ENCODE measurements at places on chromosomes 7 and 10.

- DNase-seq, result no peak
These were observed 17.0 kb downstream of the ITIH5 start for GRCh38 chr10:7649673-7650300.

GRCh38 chr7:71776726-71777125, 635.4 kb downstream of the CALN1 start:
- DNase-seq, result no peak

GRCh38 chr10:69375307-69376151, 41.2 kb downstream of the TACR2 start:
- no peak for DNase-seq

DNA sequence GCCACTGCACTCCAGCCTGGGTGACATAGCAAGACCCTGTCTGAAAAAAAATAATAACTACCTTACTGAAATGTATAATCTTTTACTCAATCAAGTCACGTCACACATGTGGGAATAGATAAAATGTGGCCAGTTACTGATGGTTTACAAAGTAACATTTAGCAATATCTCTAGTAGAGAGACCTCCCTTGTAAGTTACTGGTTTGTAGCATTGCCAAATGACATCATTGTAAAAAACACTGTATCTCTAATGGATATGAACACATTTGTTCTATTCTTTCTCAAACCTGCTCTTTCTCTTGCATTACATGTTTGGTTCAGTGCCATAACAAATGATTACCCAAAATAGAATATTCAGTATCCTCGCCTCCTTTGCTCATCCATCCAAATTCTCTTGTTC, 18.8 kb downstream of the TET1 start:
- no peak for DNase-seq

DNA sequence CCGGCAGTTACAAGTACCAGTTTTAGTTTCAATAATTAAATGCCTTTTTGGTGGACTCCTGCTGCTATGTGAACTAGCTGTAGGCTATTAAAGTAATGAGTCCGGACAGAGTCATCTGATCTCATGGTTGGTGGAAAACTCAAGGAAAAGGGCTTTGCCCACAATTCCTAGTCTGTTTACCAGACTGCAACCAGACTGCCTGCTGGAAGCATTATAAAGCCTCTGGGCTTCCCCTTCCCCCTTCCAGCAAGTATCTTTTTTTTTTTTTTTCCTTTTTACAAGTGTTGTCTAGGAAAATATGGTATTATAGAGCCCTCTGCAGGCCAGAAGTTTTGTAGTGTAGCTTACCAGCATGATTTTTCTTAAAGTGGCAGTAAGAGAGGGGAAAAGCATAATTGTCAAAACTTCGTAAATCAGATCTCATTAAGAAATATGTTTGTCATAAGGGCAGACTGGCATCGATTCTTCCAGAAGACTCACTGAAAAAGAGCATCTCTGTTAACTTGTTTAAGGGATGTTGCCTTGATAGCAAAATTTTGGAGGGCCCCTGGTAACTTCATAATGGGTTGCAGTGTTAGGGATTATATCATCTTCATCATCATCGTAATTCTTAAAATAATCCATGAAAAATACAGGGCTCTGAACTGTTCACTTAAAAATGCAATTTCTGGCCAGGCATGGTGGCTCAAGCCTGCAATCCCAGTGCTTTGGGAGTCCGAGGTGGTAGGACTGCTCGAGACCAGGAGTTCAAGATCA, 181.3 kb downstream of the TAX1BP1 start:
- DNase-seq, result no peak

GRCh38 chr7:108824840-108825580, 255.3 kb downstream of the DNAJB9 start:
- DNase-seq, result no peak

GRCh38 chr10:89879121-89879520, 177.7 kb downstream of the KIF20B start:
- no peak for DNase-seq

- DNase-seq, result no peak
These were observed 75.2 kb downstream of the CLEC2L start for GRCh38 chr7:139598642-139599041.

DNA sequence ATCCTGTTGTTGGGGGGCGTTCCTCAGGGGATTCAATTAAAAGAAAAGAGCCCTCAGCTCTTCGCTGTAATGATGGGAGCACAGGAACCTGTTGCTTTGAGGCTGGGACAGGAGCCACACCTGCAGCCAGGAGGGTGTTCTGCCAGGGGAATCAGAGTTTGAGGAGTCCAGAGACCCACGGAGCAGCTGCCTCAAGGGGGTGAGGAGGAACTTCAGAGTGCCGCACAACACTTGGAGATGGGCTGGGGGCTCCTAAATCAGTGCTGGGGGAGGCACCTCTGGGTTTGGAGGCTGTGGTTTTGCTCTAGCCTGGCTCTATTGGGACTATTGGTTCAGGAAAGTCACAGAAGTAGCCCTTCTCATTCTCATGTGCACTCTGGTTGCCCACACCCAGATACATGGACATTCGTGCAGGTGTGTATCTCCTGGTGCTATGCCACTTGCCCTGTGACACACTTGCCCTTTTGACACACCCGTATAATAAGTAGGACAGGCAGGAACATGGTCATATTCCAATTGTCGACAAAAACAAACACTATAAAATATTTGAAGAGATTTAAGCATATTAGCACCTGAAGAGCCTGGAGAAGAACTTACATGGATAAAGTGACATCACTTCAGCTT, 98.1 kb downstream of the PTPN20 start:
- no peak for DNase-seq

GRCh38 chr10:112374724-112375541, 1.0 kb downstream of the ACSL5 start:
- no peak for DNase-seq

GRCh38 chr7:56105508-56105907, 768 bp downstream of the CHCHD2 start:
- peak; percentile 69 for DNase-seq

GRCh38 chr7:73869011-73869798, 8.2 kb downstream of the TMEM270 start:
- no peak for DNase-seq

- no peak for DNase-seq
These were observed at the start of gene CALHM1 for GRCh38 chr10:103458720-103459119. Gene CALHM1 (minus strand): TSS chr10:103458900. CDS start chr10:103458751, 149 bp downstream.

GRCh38 chr7:85115006-85115405, 71.8 kb downstream of the SEMA3D start:
- DNase-seq, result no peak

- no peak for DNase-seq
These were observed 12.7 kb downstream of the CUL1 start for GRCh38 chr7:148711191-148712102.

- DNase-seq, result peak; percentile 61
These were observed 5.6 kb upstream of the MTG1 start for GRCh38 chr10:133388236-133388972.

DNA sequence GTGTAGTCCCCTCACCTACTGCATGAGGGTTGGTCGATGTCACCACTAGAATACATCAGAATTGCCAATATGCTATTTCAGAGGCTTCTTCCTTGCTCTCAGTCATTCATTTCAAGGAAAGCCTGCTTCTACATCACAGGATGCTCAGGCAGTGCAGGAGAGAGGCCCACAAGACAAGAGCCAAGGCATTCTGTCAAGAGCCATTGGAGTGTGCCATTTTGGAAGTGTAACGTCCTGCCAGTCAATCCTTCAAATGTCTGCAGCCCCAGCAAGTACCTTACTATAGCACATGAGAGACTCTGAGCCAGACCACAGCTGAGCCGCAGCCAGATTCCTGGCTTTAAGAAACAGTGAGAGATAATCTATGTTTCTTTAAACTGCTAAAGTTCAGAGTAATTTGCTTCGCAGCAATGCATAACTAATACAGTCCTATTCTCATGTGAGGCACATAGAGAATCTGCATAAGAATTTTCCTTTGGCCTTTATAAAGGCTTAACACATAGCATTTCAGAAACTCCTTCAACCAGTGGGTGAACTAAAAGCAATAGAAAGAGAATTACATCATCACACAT, 166.5 kb upstream of the GNAI1 start:
- DNase-seq, result no peak

DNA sequence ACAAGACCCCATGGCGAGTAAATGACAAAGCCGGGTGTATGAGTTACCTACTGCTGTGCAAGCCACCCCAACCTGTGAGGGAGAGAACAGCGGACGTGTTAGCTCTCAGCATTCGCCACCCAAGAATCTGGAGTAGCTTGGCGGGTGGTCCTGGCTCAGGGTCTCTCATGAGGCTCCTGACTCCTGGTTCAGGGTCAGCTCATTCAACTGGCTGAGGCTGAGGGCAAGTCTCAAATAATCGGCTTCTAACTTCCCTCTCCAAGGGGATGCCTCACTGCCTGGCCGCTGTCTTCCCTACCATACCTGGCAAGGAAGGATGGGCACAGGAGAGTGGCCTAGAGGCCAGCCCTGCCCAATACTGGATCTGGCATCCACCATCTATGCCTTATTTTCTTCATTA, 94.2 kb downstream of the HTR5A start:
- peak; percentile 48 for DNase-seq

GRCh38 chr7:89477991-89478390, 676.3 kb upstream of the STEAP1 start:
- no peak for DNase-seq

GRCh38 chr10:97547271-97547600, 25.3 kb upstream of the ANKRD2 start:
- DNase-seq, result no peak
